Astrocyte of the spinal cord (primary cell): ENCODE measurements at places on chromosomes 2 and 18.

DNA sequence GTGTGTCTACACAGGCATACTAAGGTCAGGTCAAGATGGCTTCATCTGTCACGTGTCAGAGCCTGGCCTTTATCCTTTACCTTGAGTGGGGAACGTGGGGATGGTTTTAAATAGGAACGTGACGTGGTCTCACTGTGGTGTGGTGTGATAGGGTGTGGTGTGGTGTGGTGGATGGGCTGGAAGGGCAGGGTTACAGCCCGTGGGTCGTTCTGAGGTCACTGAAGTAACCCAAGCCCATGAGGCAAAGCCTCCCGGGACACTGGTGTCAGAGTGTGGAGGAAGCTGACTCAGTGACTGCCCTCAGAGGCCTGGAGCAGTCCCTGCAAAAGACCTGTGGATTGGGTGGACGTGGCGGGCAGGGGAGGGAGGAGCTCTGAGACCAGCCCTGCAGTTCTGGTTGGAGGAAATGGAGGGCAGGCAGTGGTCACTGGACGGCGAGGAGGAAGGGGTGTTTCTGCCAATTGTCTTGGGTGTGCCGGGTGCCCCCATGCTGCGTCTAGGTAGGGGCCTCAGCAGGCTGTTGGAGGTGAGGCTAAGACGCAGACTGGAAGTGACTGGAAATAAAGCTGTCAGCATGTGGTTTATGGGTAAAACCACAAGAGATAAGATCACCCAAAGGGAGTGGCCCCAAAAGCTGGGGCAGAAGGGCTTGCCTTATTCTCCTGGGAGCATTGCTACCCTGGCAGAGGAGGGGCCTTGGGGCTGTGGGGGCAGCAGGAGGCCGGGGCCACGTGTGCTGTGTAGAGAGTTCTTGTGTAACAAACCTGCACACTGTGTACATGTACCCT lies 84.8 kb downstream of the SH3RF3 start:
- DNase-seq: peak; percentile 81

DNA sequence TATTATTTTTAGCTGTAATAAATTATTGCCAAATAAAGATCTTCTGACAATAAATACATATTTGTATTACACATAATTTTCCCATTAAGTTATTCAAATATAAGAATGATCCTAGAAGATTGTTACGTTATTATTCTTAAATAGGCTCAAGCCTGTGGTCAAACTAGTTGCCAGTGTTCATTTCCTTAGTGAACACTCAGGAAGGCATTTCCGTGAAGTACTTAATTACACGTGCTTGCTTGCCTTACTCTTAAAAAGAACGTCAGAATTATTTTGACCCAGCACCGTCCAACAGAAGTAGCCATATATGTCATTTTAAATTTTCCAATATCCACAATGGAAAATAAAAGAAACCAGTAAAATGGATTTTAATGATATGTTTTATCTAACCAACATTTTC lies 249.8 kb downstream of the TXNL1 start:
- peak; percentile 8 for DNase-seq

GRCh38 chr2:182862091-182862490 lies 4.3 kb downstream of the FRZB start:
- DNase-seq: no peak

DNA sequence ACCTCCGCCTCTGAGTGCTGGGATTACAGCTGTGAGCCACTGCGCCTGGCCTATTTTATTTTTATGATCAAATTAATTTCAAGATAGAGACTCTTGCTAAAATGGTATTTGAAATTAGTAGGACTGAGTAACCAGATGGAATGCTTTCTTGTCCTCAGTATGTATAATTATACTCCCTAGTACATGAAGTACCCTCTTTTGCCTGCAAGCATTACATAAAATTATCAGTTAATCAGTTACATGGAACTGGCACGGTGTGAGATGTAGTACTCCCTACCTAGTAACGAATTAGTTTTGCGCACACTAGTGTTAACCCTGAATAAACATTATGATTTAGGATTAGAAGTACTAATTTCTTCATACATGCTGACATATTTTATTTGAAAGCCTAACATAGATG lies 41.6 kb downstream of the RBBP8 start:
- no peak for DNase-seq

DNA sequence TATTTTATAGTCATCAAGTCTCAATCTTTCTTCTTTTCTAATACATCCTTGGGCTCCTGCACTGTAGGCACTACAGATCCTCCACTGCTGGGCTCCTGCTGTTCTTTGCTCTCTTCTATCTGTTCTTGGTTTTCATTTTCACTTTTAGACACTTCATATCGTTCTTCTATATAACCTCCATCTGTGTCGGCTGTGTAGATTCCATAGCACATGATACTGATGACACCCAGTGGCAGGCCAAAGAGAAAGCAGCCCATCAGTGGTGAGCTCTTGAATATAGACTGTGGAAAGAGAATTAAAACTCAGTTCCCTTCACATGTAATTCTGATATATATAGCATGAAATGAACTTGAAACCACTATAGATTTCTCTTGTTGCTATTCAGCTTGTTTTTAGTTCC lies 38.0 kb downstream of the TMX3 start:
- DNase-seq: no peak

GRCh38 chr18:55111271-55111670 lies 152.0 kb upstream of the CCDC68 start:
- peak; percentile 55 for DNase-seq

GRCh38 chr2:238450440-238450861 lies 23.7 kb downstream of the ASB1 start:
- DNase-seq: no peak

GRCh38 chr2:121707344-121707919 lies 29.2 kb downstream of the NIFK start:
- DNase-seq: no peak

GRCh38 chr2:230601510-230601909 lies 111.1 kb upstream of the CAB39 start:
- no peak for DNase-seq

DNA sequence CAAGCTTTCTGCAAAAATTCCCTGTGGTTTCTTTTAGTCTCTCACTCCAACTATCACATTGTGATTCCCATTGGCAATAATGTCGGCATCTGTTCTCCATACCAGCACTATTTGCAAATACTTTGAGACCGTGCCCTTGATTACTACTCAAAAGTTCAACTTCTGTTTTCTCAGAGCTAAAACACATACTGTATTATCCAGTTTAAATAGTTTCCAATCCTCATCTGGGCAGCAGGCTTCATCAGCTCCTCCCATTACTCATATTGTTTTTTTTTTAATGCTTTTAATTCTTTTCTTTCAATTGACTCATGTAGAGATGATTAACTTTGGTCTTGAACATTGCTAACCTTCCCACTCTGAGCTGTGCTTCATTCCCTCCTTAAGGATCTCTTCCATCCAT lies 135.8 kb downstream of the METTL8 start:
- peak; percentile 29 for DNase-seq

- DNase-seq: no peak
These were observed 1.8 kb downstream of the IL18RAP start for GRCh38 chr2:102424754-102425153.

- no peak for DNase-seq
These were observed 396.9 kb downstream of the DLGAP1 start for GRCh38 chr18:4058179-4058578.

DNA sequence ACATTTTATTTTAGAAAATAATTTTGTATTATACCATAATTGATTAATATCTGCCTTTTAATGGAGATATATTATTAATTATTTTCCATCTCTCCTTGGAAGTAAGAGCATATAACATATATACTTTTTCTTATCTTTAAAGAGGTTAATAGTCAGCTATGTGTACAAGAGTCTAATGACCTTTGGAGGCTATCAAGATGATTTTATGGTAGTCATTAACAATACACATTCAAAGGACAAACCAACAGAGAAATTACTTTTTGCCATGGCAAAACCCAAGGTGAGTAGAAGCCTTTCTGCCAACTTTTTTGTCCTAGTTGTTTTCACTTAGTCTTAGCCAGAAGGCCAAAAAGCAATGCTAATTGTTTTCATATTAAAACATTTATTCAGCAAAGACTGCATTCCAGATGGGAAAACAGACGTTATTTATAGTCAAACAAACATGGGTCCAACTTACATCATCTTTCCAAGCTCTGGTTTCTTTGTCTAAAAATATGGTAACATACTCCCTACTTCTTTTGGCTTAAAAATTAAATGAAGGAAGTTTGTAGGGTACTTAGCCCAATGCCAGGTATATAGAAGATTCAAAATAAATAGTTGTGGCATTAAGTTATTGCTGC lies 9.6 kb upstream of the DYNC2LI1 start:
- no peak for DNase-seq

DNA sequence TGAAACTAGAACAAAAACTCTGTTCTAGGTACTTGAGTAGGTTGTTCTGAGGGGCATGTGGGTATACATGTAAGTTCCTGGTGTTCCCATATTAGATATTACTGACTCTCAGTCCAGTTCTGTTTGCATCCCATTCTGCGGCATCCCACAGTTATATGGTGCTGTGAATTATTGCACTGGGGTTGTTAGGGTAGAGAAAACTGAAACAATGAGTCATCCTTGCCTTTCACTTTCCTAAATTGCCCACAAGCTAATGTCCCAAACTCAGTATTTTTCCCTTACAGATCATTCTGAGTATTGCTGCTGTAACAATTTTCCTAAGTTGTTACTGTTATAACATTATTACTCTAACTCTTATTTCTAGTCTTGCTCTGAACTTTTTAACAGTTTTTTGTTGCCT lies 3.0 kb downstream of the WDR75 start:
- DNase-seq: peak; percentile 44

GRCh38 chr2:172259827-172260226 lies 157.1 kb upstream of the DLX2 start:
- DNase-seq: no peak

DNA sequence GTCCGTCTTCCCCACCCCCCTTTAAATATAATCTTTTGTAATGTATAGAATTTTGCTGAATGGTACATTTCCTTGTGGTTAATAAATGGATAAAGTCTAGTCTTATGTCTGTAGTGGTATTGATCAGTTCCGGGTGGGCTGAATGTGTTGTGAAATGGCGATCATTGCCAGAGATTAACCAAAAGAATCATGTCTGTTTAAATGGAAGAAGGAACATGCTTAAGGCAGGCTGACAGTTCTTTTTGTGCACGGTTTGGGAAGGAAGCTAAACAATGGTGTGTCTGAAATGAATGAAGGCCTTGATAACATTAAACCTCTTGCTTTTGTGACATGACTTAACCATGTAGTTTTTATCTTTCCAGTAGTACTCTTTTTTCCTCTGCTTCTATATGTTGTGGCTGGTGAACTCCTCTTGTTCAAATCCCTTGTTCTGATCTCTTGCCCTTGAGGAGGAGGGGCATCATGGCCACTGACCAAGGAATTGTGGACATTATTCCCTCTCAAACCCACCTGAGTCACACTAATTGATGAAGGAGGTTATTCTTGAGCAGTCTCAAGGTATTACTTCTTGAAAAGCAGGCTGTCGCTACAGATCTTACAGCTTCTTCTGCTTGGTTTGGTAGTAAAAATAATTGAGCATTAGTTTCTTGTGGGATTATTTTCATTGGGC lies 1.7 kb downstream of the ACVR2A start:
- DNase-seq: peak; percentile 3

DNA sequence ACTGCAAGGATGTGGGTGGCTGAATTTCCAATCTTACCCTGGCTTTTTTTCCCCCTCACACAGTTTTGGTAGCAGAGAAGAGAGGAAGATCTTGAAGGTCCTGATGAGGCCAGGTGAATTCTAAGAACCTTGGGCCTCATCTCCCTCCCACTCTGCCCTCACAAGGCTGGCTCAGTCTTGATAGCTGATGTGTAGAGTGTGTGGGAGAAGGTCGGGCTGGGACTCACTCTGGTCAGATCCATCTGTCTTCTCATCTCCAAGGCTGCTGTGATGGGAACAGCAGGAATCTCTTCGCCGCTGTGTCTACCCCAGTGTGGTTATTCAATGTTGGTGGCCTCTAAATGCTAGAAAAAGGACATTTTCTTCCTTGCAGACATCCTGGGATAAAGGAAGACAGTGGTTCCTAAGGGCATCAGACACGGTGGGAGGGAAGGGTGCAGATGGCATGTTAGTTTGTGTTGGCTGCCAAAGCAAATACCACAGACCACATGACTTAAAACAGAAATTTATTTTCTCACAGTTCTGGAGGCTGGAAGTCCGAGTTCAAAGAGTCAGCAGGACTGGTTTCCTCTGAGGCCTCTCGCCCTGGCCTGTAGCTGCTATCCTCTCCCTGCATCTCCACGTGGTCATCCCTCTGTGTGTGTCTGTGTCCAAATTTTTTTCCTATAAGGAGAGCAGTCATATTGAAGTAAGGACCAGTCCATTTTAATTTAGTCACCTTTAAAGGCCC lies 37.6 kb upstream of the MGAT4A start:
- peak; percentile 62 for DNase-seq

DNA sequence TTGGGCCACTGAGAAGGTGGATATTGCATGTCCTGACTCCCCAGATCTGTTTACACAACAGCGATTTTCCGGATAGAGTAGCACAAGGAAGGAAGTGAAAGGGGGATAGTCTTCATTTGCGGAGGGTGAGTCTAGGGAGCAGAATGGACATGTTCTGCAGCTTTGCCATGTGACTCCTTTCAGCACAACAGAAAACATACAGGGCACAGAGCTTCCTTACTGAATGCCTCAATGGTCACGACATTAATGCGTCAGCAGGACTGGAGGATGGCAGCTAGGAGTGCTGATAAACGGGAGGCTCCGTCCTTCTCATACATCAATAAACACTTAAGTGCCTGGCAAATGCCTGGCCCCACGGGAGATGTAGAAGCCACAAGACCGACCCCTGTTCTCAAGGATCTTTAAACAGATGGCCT lies 163.0 kb downstream of the FAM210A start:
- DNase-seq: no peak

DNA sequence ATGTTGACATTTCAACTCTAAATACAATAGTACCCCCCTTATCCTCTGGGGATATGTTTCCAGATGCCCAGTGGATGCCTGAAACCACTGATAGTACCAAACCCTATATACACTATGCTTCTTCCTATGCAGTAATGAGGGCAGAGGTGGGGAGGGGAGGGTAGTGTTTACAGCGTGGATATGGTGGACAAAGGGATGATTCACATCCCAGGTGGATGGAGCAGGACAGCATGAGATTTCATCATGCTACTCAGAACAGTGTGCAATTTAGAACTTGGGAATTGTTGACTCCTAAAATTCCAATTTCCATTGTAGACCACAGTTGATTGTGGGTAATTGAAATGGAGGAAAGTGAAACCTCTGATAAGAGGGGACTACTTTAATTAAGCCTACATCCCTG lies 75.4 kb downstream of the TSN start:
- no peak for DNase-seq

DNA sequence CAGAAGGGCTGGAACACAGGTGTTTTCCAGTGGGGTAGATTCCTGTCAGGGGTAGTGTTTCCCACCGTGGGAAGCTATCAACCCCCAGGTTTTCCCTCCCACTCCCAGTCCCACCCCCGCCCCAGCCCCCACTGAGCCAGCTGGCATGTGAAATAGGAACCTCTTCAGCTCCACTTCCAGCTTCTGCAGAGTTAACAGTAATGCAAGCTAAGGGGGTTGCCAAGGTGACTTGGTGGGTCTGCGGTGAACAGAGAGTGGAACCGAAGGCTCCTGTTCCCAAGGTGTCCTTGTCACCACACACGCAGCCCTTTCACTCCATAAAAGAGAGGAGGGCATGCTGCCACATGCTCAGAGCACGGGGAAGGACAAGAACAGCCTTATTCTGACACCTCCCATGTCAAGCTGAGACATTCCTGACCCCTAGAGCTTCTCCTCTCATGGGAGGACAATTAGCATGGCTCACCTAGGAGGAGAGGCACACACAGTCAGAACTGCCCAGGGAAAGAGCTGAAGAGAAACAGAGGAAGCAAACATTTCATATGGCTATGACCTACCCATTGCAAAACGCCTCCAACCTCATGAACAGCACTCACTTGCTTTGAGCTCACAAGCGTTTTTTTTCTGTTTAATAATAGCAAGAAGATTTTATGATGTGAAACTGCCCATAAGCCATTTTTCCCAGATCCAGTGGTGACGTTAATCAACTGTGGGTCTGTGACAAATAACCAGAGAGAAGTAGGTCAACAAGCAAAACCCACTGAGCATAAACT lies 39.8 kb upstream of the TBC1D8 start:
- no peak for DNase-seq
